CD4-positive, alpha-beta T cell (primary cell): ENCODE measurements at places on chromosomes 11 and 22.

- DNase-seq: peak; percentile 38
Measured at GRCh38 chr11:2945031-2945756, 16.0 kb upstream of the PHLDA2 start.

DNA sequence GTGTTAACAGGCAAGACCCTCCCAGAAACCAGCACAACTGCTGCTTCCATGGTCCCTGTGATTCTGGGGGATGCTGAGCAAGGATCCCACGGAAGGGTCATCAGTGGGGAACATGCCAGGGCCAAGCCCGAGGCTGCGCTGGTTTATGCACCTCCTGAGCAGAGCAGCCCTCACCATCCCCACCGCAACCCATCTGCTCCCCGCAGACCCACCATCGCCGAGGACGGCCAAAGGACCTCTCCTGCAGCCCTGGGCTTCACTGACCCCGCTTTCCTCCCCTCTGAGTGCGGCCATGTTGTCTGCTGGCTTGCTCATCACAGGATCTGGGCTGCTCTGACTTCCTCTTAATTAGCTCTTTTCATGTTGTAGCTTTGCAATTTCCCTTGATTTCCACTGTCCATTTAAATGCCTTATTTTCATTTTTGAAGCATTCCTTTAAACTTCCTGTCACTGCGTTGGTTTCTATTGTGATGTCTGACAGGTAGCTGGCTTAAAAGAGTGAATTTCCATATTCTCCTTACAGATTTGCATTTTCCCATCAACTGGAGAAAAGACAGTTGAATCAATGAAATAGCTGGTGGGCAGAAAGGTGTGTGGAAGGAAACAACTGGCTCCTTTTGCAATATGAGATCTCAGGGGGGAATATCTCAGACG lies 14.9 kb downstream of the TP53AIP1 start:
- no peak for DNase-seq

GRCh38 chr11:126480015-126480409 lies 124.5 kb downstream of the ST3GAL4 start:
- no peak for DNase-seq

DNA sequence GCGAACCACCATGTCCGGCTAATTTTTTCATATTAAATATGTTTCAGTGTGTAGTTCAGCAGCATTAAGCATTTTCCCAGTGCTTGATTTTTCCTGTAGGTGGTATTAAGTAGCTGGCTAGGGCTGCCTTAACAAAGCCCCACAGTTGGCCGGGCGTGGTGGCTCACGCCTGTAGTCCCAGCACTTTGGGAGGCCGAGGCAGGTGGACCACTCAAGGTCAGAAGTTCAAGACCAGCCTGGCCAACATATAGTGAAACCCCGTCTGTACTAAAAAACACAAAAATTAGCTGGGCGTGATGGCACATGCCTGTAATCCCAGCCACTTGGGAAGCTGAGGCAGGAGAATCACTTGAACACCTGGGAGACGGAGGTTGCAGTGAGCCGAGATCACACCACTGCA lies 33.5 kb upstream of the TOLLIP start:
- no peak for DNase-seq

DNA sequence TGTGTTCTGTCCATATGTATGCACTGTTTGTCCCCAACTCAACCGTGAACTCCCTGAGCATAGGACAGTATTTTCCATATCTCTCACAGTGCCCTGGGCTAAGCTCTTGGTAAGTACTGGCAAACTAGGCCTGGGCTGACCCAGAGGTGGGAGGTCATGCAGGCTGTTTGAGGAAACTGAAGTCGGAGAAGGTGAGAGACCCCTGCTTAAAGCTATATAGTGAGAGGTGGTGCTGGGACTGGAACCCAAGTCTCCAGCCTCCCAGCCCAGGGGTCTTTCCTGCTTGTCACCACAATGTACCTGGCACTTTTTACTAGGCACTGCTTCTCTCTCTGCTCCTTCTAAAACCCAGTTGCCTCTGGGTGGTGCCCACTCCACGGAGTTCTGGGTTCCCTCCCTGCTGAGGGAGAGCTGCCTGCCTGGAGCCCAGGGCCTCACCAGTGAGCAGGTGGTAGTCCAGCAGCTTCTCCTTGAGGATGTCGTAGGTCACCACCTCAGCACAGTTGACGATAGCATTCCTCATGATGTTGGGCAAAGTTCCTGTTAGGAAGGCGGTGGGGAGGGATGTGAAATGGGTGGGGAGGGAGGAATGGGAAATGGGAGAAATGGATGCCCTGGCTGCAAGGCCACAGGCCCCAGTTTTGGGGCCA lies 4.7 kb downstream of the UCP3 start:
- no peak for DNase-seq

DNA sequence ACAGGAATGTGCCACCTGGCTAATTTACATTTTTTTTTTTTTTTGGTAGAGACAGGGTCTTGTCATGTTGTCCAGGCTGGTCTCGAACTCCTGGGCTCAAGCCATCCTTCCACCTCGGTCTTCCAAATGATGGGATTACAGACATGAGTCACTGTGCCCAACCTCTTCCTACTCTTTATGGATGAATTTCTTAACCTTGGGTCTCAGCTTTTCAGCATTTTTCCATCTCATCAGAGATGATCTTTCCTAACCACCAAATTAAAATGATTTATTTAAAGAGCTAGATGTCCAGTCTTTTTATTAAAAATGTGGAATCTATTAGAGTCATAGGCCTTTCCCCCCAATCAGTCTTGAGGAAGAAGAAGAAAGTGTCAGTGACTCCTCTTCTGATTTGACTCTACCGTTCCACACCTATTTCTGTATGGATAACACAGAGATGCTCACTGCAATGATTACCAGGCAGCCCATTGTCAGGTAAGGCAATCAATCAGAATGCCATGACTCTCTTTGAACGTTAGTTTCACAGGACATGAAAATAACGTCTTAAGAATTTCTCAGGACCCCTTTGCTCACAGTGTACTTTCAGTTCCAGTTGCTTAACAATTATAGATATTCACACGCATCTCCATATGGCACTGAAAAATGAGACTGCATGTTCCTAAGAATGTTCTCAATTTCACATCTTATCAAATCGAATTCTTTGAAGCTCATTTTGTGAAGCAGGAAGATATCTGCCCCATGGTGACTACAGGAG lies 51.0 kb downstream of the MIAT start:
- no peak for DNase-seq

GRCh38 chr11:120424185-120424969 lies 87.2 kb upstream of the GRIK4 start:
- no peak for DNase-seq

DNA sequence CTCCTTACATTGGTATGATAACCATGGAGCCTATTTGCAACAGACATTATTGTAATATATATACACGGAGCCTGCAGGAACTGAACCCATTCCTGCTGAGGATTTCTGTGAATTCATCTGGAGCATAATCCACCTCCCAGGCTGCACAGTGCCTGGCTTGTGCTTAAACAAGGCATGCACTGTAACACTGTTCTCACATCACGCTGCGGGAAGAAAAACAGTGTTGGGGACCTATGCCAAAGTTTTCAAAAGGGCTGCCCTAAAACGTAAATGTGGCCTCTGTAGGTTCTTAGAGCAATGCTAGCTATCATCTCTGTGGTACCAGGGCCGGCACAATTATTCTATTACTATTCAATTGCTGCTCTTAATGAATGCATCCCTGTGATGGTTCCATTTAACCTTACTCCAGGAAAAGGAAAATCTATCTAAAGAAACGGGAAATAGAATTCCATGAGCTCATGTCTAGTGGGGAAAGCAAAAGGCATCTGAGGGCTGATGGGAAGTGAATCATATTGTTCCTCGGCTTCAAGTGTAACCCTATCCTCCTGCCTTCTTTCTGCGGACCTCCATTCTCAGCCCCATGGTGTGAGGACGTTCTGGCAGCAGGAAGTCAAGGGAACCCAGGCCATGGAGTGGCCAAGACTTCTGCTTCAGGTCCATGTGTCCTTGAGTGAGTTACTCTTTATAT lies 525.5 kb downstream of the SOX6 start:
- no peak for DNase-seq
